Tibial nerve (tissue), 4 donors: ENCODE measurements at places on chromosomes 11 and 22. TPM values are rescaled to one million over a fixed set of nuclear protein-coding genes. Genes with fewer than 3 reads are reported as not detected.

Gene OR51G2
- total RNA-seq = not detected

Gene SLC29A2
- 1.8 TPM for total RNA-seq

Gene CDPF1
- 22.5 TPM for total RNA-seq

Gene ELMOD1
- 1.0 TPM for total RNA-seq

Gene LARGE1
- total RNA-seq = 51.0 TPM

Gene CCDC73
- 0.21 TPM for total RNA-seq

Gene RASL10A
- not detected for total RNA-seq

Gene WBP2NL
- total RNA-seq = 3.3 TPM

Gene PDGFB
- total RNA-seq = 22.2 TPM

Gene OR9G4
- total RNA-seq = not detected

Gene LSP1
- 69.0 TPM for total RNA-seq

Gene JAML
- 4.4 TPM for total RNA-seq

Gene ZNHIT2
- total RNA-seq = 19.2 TPM

Gene CRYBB2
- total RNA-seq = not detected

Gene ADAMTS8
- 1.7 TPM for total RNA-seq

Gene SAA1
- 14.9 TPM for total RNA-seq

DNA sequence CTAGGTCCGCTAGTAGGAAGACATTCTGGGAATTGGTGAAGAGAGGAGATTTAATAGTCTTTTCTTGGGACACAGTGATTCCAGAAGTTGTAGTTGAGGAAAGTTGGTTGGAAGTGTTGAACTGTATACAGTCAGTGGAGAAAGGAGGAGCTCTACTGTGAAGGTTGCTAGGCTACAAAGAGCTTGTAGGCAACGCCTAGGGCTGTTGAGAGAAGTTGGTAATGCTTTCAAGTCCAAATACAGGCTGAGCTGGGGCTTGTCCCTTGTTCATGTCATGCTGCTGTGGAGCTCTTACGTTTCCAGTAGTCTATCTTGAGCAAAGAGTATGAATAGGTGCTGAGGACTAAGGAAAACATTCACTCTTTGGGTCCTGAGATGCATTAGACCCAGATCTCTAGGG is 1.1 kb downstream of the TBCEL start:
- no peak for DNase-seq

GRCh38 chr11:129249923-129250322 is 57.8 kb upstream of the ARHGAP32 start:
- no peak for DNase-seq

DNA sequence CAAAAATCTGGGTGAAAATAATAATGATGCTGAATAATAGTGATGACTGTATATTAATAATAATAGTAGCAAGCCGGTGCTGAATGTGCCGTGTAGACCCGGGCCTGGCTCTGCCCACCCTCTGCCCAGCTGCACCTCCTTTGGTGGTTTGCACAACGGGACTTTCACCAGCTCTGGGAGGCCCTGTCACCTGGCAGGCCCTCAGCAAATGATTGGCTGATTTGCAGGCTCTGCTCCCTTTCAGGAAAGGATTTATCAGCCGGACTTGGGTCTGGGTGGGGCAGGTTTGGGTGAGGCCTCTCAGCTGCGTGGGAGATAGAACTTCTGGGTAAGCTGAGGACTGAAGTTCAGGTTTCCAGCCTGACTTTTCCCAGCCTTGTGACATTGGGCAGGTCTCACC is 21.4 kb downstream of the KIAA1671 start:
- DNase-seq = no peak

DNA sequence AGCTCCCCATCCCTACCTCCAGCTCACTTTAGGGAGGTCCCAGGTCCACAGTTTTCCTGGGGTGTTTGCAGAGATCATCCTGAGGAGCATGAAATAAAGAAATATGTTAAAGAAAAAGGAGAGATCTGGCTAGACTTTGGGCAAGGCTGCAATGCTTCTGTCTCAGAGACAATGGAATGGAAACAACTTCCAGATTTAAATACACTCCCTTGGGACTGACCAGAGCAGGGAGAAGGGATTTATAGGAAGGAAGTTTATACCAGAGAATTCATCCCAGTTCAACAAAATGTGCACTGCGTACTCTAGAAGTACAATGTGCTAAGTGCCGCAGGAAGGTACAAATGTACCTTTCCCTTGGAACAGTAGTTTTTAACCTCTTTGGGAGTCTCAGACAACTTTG is 40.4 kb downstream of the ETS1 start:
- no peak for DNase-seq

- no peak for DNase-seq
Measured at GRCh38 chr22:27327981-27328721, 473.4 kb downstream of the MN1 start.

- no peak for DNase-seq
Measured at GRCh38 chr11:121104312-121104762, 3.3 kb downstream of the TECTA start.

GRCh38 chr11:14636119-14636518 is 7.5 kb upstream of the PDE3B start:
- no peak for DNase-seq

DNA sequence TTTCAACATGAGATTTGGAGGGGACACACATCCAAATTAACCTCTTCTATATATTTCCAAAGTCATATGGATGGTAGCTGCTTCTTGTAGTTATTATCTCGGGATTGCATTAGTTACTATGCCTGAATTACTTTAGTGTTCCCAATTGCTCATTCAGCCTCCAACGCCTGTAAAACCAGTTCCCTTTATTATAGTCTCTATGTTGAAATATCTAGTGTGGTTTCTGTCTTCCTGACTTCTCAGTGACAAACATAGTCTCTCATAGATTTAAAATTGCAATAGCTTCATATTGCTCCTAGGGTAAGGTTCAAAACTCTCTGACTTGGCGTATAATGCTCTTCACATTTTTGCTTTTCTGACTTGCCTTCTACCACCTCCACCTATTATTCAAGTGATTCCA is 366.4 kb downstream of the CASP12 start:
- DNase-seq = no peak

- no peak for DNase-seq
Measured at GRCh38 chr11:113644605-113645004, 61.5 kb downstream of the TMPRSS5 start.

GRCh38 chr11:79363256-79363655 is 77.6 kb downstream of the TENM4 start:
- DNase-seq = no peak

DNA sequence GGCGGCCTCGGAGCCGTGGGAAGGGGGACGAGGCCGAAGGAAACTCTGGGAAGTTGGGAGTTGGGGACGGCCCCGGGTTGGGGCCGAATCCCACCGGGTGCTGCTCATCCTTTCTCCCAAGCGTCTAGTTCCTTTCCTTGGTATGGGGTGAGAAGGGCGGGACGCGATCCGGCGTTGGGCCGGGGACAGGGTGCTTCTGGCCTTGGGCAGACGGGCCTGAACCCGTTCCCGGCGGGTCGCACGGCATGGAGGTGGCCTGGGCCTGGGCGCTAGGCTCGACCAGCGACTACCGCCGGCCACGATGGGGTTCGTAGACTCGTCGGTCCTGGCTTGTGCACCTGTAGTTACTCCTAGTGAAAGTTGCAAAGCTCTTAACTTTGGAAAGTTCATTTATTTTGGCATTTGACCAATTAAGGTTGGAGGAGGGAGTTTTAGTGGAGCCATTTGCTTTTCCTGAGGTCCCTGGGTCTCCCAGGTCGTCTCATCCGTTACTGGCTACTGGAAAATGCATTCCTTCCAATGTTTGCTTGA is 1.0 kb downstream of the SYT9 start:
- no peak for DNase-seq

GRCh38 chr22:18978506-18978905 is 42.4 kb upstream of the PRODH start:
- DNase-seq = no peak

DNA sequence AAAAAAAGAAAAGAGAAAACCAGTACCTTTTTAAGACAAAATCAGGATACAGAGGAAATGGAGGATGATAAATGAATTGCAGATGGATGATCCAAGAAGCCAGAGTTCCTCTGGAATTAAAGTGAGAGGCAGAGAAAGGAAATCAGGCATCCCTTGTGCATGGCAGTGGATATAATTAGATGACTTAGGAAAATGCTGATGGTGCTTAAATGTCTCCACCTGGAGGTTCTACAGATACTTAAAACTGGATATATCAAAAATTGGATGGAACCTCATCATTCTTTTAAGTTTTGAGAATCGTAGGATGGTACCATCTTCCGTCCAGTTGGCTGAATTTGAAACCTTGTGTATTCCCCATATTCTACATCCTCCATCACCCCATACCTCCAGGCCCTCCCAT is 1040.0 kb downstream of the NTM start:
- DNase-seq = no peak

- no peak for DNase-seq
Measured at GRCh38 chr11:63805844-63806415, 7.3 kb upstream of the SPINDOC start.

DNA sequence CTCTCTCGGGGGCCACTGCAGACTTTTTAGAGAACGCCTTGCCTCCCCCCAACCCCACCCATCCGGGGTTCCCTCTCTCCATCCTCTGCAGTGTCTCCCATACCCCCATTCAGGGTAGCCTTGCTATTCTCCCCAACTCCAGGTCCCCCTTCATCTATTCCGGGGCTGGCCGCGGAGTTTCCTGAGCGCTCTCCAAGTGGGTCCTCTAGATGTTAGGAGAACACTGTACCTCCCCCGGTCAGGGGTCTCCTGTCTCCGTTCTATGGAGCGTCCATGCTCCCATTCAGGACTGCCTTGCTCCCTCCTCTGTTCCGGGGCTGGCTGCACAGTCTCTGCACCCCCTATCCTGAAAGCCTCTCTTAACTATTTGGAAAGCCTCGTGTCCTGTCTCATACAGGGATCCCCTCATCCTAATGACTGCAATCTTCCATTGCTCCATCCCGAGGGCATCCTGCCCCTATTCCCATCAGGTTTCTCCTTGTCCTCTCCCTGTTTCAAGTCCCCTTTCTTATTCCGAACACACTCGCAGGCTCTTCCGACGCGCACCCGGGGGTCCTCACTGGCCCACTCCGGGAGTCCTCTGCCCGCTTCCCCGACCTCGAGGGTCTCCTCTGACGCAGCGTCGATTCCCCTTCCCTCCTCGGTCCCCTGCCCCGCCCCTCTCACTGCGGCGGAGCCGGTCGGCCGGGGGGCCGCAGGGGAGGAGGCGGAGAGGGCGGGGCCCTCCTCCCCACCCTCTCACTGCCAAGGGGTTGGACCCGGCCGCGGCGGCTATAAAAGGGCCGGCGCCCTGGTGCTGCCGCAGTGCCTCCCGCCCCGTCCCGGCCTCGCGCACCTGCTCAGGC is at the start of gene NEFH:
NEFH (plus strand) TSS at position 802 of the 845 bp plus-strand sequence. CDS start 45 bp downstream, outside the sequence.
- no peak for DNase-seq

DNA sequence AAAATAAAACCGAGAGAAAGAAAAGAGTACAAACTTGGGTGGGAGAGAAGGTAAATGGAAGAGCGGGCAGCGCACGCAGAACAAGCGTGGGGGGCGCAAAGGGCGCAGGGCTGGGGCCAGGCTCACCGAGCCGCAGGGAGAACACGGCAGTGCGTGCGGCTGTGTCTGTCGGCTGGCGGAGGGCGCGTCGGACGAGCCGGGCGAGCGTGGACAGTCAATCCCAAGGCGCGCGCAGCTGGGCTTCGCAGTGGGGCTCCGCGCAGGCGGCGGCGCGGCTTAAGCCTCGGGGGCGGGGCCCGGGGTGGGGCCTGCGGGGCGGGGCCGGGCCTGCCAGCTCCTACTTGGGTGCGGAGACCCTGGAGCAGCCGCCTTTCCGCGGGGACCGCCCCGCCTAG is at the start of gene UCP2:
UCP2 (minus strand) TSS at position 249 of the 395 bp plus-strand sequence. CDS start 4,465 bp downstream, outside the sequence.
- DNase-seq = peak; percentile 75

DNA sequence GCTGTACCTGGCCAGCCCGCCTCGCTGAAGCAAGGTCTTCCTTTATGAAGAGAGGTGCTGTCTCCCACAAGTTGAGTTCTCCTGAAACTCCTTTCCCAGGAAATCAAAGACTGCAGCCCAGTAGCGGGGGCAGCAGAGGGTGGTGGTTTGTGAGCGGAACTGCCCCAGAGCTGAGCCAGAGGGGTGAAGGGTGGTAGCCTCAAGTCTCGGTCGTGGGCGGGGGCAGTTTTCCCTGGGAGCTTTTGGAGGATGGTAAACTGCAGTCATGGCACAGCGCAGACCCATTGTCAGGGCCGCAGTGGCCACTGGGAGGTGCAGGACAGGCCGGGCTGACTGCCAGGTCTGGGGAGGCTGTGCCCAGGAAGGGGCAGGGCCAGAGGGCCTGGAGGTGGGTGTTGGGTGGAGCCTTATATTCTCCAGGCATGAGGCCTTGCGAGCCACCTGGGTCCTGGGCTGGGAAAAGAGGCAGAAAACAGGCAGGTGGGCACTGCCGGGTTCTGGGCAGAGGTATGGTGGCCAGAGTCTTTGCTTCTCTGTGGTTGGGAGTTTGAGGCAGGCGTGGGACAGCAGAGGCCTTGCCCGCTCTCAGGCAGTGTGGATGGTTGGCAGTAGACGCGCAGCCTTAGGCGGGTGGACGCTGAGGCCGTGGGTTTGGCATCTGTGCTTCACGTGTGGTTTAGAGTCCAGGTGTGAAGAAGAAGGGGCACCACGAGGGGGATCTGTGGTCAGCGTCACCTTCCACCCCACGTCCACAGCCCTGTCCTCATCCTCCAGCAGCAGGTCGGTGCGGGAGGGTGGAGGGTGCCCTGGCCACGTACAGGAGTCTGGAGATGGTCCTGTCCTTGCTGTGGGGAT is 1176.4 kb downstream of the BRD1 start:
- no peak for DNase-seq

- DNase-seq = no peak
Measured at GRCh38 chr11:70721006-70721405, 322.7 kb downstream of the CTTN start.

DNA sequence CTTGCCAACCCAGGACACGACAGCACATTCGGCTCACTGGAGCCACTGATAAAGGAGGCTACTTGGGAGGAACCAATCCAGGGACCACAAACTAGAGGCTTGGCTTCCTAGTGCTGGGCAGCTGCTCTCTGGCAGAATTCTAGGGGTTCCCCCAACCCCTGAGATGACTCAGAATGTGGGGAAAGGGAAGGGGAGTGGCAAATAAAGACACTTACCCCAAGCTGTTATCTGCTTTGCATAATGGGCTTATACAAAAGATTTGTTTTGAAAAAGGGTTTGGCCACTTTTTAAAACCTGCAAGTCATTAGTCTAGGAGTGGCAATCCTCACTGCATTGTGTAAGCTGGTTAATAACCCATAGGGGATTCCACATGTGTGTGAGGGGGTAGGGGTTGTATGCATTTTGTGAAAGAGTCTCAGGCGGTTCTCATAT is 64.1 kb upstream of the LMO1 start:
- no peak for DNase-seq

- DNase-seq = no peak
Measured at GRCh38 chr11:101459020-101459419, 124.8 kb downstream of the TRPC6 start.

DNA sequence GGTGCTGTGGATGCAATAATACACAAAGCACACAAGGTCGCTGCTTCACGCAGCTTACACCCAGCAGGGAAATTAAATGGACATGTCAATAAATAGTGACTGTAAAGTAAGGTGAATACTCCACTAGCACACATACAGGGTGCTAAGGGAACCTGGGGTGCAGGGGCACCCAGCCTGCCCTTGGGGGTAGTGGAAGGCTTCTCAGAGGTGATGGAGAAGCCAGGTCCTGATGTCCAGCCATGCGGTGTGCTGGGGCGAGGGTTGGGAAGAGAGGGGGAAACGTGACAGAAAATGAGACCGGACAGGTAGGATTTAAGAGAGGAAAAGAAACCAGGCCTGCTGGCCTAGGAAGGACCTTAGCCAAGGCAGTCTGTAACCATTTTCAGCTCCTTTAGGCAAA is 200.5 kb downstream of the GRIK4 start:
- DNase-seq = no peak
